Fibroblast of skin of abdomen (primary cell): ENCODE measurements at places on chromosomes 12 and 14.

DNA sequence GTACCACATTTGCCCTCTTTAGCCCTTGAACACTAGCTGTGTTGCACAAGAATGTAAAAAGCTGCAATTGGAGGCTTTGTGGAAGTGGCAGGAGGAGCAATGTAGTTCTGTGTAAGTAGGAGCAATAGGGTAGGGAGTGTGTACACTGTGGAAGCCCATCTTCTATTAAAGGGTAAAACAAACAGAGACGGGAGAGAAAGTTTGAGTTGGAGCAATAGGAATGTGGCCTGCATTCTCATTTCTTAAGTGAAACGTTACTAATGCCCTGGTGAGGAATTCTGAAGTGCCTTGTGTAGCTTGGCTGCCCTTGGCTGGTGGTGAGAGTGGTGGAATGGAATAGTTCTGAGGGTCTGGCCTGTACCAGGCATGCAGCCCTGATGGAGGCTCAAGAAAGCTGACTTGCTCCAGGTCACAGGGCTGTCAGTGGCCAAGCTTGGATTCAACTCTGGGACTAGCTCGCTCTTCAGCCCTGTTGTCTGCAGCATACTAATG lies 38.8 kb upstream of the ATP23 start:
- no peak for DNase-seq

GRCh38 chr12:88944397-88944796 lies 364.1 kb upstream of the KITLG start:
- peak; percentile 7 for DNase-seq

- no peak for DNase-seq
Measured at GRCh38 chr12:118064608-118065007, 3.6 kb upstream of the WSB2 start.

DNA sequence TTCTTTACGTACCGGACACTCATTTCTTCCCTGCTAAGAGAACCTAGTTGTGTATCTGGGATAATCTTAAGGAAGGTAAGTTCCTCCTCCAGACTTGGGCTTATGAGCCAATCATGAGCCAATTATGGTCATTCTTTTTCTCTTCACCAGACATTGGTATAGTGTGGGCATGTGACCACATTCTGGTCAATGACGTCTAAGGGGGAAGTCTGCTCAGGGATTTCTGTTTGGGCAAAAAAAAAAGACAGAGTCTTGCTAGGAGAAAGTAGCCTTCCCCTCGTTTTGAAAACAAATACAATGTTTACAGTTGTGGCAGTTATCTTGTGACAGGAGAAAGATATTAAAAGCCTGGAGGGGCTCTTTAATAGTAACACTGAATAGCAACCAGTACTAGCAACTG lies 20.1 kb upstream of the PLXNC1 start:
- DNase-seq: no peak

GRCh38 chr14:78282437-78282836 lies 112.3 kb downstream of the NRXN3 start:
- DNase-seq: no peak

DNA sequence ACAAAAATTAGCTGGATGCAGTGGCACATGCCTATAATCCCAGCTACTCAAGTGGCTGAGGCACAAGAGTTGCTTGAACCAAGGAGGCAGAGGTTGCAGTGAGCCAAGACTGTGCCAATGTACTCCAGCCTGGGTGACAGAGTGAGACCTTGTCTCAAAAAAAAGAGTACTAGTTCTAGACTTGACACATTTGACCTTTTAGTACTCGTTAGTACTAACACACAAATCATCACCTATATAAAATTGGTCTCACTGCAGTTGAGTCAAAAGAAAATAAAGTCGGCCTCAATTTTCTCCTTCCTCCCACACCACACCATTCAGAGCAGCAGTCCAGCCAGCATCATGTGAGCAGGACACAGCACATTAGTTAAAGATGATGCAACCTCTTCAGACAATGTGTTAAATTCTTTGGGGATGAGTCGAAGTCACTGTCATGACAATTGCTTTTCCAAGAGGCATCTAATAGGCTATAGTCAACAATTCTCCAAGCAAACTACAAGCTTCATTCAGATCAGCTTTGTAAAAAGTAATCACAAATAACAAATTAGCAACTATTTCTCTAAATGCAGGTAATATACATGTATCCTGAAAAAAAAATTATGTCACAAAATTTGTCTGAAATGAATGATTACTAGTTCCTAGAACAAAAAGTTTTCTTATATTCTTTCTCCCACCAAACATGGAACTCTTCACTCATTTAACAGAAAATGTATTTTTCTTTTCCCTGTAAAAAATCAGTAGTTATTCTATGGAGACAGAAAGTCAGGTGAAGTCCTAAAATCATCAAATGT lies 55.6 kb downstream of the CLIP1 start:
- peak; percentile 96 for DNase-seq

- no peak for DNase-seq
Measured at GRCh38 chr12:132716356-132716755, 5.7 kb downstream of the PGAM5 start.

GRCh38 chr12:91937009-91937408 lies 208.6 kb downstream of the BTG1 start:
- DNase-seq: no peak

DNA sequence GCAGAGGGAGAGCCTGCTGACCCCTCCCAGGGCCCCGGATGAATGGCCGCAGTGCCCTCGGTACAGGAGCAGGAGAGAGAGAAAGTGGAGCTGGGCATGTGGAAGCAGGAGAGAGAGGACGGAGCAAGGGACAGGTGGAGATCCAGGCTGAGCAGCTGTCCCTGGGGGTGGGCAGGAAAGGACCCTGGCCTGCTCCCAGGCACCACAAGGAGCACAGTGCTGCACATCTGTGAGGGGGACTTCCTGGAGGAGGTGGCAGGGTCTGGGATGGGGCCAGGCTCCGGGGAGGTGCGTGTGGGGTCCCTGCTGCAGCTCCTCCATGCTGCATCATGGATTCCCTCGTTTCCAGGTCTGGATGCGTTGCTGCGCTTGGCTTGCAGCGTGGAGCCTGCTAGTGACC lies 13.0 kb upstream of the DLK1 start:
- DNase-seq: no peak
